SK-MEL-5 (cell line): ENCODE measurements at places on chromosomes 6 and 20. TPM values are rescaled to one million over a fixed set of nuclear protein-coding genes. Genes with fewer than 3 reads are reported as not detected.
A peak's percentile ranks its signal among the peaks of the same experiment; 100 is the strongest.

KIF3B gene
- 22.1 and 26.5 TPM in 2 replicates for total RNA-seq

CAPN11 gene
- total RNA-seq: not detected in 2 replicates

DCDC2 gene
- total RNA-seq: 1.9 and 2.0 TPM in 2 replicates

OPN5 gene
- total RNA-seq: not detected in 2 replicates

CRISP3 gene
- total RNA-seq: not detected in 2 replicates

CPXM1 gene
- total RNA-seq: 0.48 and 0.98 TPM in 2 replicates

CST3 gene
- 294 and 300 TPM in 2 replicates for total RNA-seq

FAXC gene
- 26.0 and 27.7 TPM in 2 replicates for total RNA-seq

WFDC12 gene
- not detected in 2 replicates for total RNA-seq

XRN2 gene
- 151 and 160 TPM in 2 replicates for total RNA-seq

SGK2 gene
- total RNA-seq: 0.29 TPM in 1 of 2 replicates, not detected in the other

PTK6 gene
- total RNA-seq: 0.19 TPM in 1 of 2 replicates, not detected in the other

SCAND1 gene
- 56.8 and 65.0 TPM in 2 replicates for total RNA-seq

DBNDD2 gene
- 0.77 and 1.5 TPM in 2 replicates for total RNA-seq

PHACTR1 gene
- 2.8 and 2.9 TPM in 2 replicates for total RNA-seq

DNAAF9 gene
- total RNA-seq: 7.5 and 7.9 TPM in 2 replicates

KCNB1 gene
- total RNA-seq: 0.05 TPM in 1 of 2 replicates, not detected in the other

PDE7B gene
- total RNA-seq: 7.0 and 7.1 TPM in 2 replicates

GPLD1 gene
- total RNA-seq: 0.55 and 1.1 TPM in 2 replicates

RMND1 gene
- 42.5 and 42.6 TPM in 2 replicates for total RNA-seq

- peak; percentile 73 for DNase-seq
Measured at GRCh38 chr6:83872386-83873118, 13.1 kb downstream of the CYB5R4 start.

- DNase-seq: peak; percentile 37
Measured at GRCh38 chr6:102114402-102114801, 720.9 kb downstream of the GRIK2 start.

DNA sequence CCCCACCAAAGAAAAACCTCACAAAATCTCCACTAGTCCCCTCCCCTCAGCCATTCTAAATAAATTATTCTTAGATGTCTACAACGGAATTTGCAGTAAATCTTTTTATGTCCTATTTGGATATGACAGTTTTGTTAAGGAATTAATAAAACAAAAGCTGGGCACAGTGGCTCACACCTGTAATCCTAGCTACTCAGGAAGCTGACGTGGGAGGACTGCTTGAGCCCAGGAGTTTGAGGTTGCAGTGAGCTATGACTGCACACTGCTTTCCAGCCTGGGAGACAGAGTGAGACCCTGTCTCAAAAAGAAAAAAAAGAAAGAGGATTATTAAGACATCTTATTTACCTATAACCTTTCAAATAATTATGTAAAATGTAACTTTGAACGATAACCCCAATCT lies 165.4 kb downstream of the SLC16A10 start:
- no peak for DNase-seq

DNA sequence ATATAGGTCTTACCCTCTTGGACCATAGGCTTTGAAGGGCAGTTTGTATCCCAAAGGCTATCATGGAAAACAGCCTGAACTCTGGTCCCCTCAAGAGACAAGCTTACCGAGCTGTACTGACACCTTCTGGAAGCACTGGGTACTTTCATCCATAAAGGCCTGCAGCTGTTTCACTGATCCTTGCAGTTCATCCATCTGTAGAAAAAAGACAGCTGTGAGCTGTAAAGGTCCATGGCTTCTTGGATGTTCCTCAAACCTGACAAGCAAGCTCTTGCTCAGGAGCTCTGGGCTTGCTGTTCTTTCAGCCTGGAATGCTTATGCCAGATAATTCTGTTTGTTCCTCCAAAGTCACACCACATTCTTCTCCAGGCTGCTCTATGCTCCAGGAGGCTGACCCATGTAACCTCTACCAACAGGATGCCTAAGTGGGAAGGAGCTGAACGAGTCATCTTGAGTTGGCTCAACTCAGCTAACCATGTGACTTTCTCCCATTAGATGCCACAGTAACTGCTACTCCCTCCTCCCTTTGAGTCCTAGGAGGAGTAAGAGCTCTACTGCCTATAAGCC lies 8.8 kb upstream of the NDRG3 start:
- DNase-seq: peak; percentile 87

- no peak for DNase-seq
Measured at GRCh38 chr6:45426251-45426650, 48.5 kb upstream of the SUPT3H start.

DNA sequence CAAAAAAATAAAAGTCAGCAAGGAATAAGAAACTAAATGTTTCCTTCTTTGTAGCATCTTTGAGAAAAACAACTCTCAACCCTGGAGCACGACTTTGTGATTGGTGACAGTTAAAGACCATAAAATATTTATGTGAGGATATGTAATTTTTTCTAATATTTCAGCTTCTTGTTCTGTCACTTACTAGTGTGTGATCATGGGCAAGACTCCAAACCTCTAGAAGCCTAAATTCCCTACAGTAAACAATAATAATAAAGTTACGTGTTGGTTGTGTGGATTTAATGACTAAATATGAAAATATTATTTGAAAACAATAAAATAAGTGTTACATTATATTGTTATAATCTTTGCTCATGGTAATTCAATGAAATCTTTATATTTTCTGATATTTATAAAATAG lies 735.6 kb upstream of the MARCKS start:
- DNase-seq: no peak

GRCh38 chr6:117399924-117400323 lies 25.8 kb downstream of the ROS1 start:
- peak; percentile 22 for DNase-seq

DNA sequence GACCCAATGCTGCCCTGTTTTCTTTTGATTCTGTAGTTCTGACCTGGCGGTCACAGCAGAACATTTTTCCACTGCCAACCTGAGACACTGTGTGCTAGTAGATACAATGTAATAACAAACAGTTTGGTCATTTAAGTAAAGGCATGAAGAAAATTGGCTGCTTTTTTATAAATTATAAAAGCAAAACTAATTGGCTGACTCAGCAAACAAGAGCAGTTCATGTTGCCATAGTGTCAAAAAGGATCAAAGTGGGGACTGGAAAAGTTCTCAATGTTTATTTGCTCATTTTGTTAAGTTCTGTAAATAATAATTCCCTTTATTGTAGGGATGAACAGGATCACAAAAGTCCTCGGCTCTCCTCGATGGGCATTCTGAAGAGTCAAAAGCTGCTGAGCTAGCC lies 599.5 kb downstream of the PKHD1 start:
- DNase-seq: no peak

GRCh38 chr6:149013586-149014344 lies 266.9 kb downstream of the UST start:
- no peak for DNase-seq

DNA sequence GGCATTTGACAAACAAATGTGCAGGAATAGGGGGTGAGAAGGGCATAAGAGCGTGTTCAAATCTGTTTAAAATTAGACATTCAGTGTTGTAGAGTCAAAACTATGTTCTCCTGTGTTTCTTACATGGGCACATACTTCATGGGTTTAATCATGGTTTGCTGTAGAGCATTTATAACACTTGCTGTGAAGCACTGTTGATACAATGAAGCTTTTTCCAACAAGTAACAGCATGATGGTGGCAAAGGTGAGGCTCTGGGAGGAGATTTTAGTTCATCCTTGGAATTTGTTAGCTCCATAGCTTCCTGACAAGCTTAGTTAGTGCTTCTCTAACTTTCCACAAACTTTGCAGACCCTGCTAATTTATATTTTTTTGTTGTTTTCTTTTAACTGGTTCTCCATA lies 900.7 kb downstream of the TFAP2A start:
- DNase-seq: no peak

DNA sequence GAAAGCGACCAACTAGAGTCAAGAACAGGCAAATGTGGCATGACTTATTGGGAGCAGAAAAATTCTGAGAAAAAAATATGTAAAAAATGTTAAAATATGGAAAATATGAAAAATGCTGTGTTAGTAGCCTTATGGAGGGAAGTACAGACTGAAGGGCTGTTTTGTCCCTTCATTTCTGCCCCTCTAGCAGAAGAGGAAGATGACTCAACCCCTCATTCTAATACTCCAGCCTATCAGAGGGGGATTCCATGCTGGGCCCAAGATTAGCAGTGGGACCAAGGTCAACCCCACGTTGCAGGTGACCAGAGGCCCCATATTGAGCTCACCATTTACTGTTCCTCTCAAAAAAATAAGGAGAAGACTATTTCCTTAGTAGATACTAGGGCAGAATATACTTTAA lies 8.4 kb downstream of the MUC21 start:
- DNase-seq: no peak

DNA sequence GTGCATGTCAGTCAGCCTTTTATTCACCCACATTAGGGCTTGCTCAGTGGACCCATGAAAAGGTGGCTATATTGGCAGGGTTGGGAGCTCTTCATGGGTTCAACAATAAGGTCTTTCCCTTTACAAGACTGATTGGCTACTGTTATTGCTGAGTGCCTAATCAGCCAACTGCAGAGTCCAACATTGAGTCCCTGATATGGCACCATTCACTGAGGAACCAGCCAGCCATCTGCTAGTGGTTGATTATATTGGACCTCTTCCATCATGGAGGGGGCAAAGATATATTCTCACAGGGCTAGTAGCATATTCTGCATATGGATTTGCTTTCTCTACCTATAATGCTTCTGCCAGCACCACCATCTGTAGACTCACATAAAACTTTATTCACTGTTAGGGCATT lies 69.9 kb downstream of the CDKAL1 start:
- no peak for DNase-seq

GRCh38 chr6:160733050-160733646 lies 31.1 kb downstream of the PLG start:
- DNase-seq: peak; percentile 60

GRCh38 chr6:107841275-107841670 lies 17.2 kb upstream of the SCML4 start:
- DNase-seq: no peak

GRCh38 chr6:36838896-36839748 lies at the start of gene CPNE5:
Gene CPNE5 (minus strand): TSS chr6:36839444. CDS start chr6:36839377, 67 bp downstream.
- no peak for DNase-seq

DNA sequence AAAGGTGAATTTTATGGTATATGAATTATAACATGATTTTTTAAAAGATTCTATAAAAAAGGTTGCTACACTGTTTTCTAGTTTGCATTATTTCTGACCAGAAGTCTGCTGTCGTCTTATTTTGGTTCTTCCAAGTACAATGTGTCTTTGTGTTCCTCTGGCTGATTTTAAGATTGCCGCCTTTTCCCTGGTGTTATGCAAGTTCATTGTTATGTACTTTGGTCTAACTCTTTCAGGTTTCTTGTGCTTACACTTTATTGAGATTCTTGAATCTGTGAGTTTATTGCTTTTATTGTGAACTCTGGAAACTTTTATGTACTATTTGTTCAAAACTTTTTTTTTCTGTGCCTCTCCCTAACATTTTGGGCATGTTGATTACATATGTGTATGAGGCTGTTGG lies 109.8 kb downstream of the RFX6 start:
- no peak for DNase-seq

DNA sequence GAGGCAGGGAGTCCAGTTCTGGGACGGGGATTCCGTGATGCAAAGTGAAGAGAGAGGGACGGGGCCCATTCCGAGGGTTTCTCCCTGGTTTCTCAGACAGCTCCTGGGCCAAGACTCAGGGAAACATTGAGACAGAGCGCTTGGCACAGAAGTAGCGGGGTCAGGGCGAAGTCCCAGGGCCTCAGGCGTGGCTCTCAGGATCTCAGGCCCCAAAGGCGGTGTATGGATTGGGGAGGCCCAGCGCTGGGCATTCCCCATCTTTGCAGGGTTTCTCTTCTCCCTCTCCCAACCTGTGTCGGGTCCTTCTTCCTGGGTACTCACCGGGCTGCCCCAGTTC lies 35.9 kb upstream of the HLA-G start:
- DNase-seq: no peak

GRCh38 chr20:46955601-46956556 lies 61.2 kb downstream of the EYA2 start:
- DNase-seq: no peak

GRCh38 chr20:16411361-16411760 lies 161.9 kb downstream of the KIF16B start:
- DNase-seq: no peak

DNA sequence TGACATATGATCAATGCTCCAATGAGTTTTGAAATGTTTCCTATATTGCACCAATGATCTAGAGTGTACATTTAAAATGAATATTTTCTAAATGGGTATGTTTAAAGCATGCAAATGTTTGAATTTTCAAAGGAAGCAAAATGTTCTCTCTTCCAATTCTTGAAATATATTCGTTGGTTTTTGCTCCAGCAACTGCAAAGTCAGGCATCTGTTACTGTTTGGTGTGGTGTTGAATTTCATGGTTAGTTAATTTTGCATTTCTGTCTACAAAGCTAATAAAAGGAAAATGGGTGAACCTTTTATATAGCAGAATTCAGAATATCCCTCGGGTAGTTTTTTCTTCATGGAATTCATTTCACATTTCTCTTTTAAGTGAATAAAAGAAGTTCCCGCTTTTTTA lies 1018.3 kb downstream of the GRIK2 start:
- no peak for DNase-seq

GRCh38 chr6:51743999-51744398 lies 343.4 kb downstream of the PKHD1 start:
- DNase-seq: no peak

DNA sequence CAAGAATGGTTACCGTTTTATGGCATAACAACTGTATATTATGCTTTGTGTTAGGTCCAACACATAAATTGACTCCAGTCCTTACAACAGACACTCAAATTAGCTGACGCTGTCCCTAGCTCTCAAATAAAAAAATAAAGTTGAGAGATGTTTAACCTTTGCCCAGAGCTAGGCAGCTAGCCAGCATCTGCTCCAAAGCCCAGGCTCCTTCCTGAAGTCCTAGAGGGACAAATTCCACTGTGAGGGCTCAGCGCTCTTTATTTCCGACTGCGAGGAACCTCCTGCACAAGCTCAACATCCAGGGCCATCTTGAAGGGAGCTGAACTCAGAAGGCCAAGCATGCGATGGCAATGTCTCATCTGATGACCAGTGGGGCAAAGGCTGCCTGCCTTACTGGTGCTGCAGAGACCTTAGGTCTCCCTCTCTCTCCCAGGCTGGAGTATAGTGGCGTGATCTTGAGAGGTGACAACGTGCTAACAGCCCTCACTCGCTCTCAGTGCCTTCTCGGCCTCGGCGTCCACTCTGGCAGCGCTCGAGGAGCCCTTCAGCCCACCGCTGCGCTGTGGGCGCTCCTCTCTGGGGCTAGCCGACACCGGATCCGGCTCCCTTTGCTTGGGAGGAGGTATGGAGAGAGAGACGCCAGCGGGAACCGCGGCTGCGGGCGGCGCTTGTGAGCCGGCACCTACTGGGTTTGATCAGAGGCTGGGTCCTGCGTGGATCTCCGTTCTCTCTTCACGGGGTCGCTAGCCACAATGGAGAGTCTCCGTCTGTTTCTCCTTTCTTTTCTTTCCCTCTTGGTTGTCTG lies 24.7 kb upstream of the GFOD1 start:
- DNase-seq: no peak

GRCh38 chr6:32182555-32182981 lies 1.5 kb downstream of the AGER start:
- DNase-seq: no peak

GRCh38 chr6:161246725-161247124 lies 27.1 kb downstream of the AGPAT4 start:
- no peak for DNase-seq
